Stimulated activated CD4-positive, alpha-beta T cell treated with anti-CD3 and anti-CD28 coated beads, Interleukin-1b, Interleukin-23, amount 100 ng/mL, for 1 hour (primary cell): ENCODE measurements at places on chromosomes 3 and 15.

DNA sequence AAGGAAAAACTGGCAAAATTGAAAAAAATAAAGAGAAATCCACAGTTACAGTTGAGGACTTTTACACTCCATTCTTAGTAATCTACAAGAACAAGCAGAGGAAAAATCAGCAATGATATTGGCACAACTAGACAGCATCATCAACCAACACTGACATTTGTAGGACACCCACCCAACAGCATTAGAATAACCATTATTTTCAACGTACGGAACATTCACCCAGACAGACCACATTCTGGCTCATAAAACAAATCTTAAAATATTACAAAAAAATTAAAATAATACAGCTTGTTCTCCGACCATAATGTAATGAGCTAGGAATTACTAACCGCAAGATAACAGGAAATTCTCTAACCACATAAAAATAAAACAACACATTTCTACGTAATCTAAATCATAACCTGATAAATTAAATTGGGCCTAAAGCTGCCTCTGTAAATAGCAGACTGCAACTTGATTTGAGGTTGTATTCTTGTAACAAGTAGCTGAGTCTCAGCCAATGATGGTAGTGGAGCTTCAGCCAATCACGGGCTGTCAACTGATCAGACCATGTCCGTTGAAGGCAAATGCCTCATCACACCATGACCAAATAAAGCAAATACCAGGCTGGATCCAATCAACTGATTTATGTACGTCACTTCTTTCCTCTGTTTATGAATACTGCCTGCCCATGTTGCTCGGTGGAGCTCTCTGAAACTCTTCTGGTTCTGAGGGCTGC, 9.2 kb downstream of the PLSCR4 start:
- no peak for DNase-seq

GRCh38 chr3:14949126-14949525, 1.7 kb downstream of the NR2C2 start:
- DNase-seq, result no peak

DNA sequence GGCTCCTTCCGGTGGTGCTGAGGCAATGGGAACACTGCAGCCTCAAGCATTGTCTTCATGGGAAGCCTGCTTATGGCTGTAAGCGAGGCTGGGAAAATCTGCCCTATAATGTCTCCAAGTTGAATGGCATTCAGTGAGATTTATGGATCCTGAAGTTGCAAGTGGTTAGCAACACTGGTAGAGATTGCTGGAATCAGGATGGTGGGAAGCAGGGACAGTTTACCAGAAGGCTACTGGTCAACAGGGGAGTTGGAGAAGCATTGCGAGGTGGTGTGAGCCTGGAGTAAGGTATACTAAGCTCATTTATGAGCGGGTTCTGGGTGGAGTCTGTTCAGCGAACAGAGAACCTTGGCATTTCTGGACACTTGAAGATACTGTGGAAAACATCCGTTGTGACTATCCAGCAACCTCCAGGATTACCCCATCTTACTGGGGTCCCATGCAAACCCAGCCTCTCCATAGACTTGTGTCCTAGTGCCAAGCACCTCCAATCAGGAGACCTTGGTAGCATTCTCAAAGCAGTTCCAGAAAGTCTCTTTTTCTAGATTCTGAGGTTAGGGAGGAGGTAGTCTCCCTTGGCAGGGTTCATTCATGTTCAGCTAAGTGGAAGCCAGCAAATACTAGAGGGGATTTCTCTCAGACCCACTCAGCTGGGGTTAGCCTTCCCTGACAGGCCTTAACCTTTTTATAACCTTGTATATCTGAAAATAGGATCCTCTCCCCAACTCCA, 7.3 kb downstream of the RPSA start:
- no peak for DNase-seq

- DNase-seq, result no peak
Measured at GRCh38 chr3:16904423-16905417, 20.0 kb downstream of the PLCL2 start.

GRCh38 chr15:90650956-90651689, 66.0 kb upstream of the BLM start:
- no peak for DNase-seq

DNA sequence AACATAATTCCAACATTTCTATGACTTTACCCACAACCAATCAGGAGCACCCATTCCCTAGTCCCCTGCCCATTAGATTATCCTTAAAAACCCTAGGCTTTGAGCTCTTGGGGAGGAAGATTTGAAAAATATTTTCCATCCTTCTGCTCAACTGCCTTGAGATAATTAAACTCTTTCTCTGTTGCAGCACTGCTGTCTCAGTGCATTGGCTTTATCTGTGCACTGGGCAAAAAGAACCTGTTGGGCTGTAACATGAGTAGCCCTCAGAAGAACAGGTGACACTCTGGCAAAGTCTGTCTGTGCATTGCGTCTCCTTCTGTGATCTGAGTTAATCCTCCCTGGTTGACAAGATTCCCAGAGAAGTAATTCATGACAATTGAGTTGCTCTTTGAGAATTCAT, 83.9 kb downstream of the ZMAT3 start:
- no peak for DNase-seq

- DNase-seq, result no peak
Measured at GRCh38 chr3:160057331-160057730, 68.7 kb downstream of the IL12A start.

DNA sequence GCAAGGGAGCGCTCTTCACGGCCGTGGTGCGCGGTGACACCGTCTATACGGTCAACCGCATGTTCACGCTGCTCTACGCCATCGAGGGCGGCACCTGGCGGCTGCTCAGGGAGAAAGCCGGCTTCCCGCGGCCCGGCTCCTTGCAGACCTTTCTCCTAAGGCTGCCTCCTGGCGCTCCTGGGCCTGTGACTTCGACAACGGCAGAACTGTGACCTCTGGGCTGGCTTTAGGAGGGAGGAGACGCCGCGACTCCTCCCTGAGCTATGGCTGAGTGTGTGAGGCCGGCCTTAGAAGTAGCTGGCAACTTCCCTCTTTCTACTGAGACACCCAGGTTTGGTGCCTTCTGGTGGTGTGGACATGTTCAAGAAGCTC, 1.4 kb downstream of the KBTBD13 start:
- peak; percentile 29 for DNase-seq

DNA sequence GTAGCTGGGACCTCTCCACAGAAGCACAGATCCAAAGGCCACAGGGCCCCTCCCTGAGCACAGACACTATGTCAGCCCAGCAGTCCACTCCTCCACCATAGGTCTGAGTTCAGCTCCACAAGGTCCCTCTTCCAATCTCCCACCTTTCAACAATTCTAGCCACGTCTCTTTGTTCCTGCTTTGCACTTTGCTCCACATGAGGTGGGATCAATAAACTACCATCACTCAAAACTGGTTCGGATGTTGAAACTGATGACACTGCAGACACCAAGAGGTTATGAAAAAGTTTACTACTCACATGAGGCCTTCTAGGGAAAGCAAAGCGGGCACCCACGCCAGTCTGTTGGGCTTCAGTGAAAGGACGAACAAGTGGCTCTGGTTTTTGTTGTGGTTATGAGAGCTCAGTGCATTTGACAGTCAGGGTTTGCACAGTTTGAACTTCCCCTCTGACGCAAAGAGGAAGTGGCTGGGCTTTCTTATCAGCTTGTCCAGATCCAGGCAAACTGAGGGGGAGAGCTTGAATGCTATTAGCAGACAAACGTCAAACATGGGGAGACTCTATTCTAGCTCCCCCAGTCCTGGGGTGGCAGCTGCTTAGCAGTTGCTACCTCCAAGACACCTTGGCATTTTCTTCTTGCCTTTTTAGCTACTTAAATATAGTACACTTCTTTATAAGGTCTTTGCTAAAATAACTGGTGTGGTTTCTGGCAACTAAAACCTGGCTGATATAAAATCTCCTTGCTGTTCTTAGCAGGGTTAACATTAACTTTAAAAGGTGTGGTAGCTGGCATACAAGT, 37.8 kb downstream of the ZNF445 start:
- peak; percentile 11 for DNase-seq

GRCh38 chr3:12901623-12902045, 60.3 kb upstream of the RPL32 start:
- DNase-seq, result no peak

DNA sequence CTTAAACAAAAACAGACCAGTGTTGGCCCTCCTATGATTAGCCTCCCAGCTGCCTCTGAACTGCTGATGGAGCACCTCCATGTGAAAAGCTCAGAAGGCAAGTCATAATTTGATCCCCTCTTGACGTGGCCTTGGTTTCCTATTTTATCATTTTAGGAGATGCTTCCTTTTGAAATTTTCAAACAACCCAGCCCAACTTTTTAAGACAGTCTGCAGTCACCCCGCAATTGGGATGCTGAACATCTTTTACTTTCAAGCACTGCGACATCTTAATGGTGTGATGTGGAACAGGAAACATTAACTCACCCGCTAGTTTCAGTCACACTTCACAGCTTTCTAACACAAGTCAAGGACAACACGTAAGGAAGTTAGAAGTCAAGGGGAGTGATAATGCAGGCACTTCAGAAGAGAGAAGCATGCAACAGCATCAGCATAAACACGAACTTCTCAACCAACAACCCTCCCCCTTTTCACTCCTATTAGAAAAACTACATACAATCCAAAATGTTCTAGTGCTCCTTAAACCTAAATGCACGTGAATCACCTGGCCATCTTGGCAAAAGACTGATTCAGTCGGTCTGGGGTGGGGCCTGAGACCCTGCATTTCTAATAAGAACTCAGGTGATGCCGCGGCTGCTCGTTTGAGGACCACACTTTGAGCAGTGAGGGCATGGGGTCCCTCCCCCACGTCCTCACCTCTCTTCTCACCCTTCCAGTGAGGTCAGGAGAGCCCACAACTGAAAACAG, 161.5 kb downstream of the FOXP1 start:
- DNase-seq, result no peak

GRCh38 chr3:110646496-110646895, 425.1 kb upstream of the NECTIN3 start:
- no peak for DNase-seq

GRCh38 chr15:28914046-28914445, 28.3 kb downstream of the APBA2 start:
- DNase-seq, result no peak

- peak; percentile 17 for DNase-seq
Measured at GRCh38 chr15:66293419-66294156, at the start of gene DIS3L. Gene DIS3L, plus strand, starts transcription at chr15:66293568. Its CDS starts 29 bp downstream, at chr15:66293597.

- DNase-seq, result no peak
Measured at GRCh38 chr15:42848846-42849245, 71.7 kb downstream of the TTBK2 start.

GRCh38 chr3:197165890-197166289, 132.5 kb downstream of the DLG1 start:
- DNase-seq, result no peak

GRCh38 chr15:83248151-83249029, 36.1 kb downstream of the BNC1 start:
- no peak for DNase-seq

DNA sequence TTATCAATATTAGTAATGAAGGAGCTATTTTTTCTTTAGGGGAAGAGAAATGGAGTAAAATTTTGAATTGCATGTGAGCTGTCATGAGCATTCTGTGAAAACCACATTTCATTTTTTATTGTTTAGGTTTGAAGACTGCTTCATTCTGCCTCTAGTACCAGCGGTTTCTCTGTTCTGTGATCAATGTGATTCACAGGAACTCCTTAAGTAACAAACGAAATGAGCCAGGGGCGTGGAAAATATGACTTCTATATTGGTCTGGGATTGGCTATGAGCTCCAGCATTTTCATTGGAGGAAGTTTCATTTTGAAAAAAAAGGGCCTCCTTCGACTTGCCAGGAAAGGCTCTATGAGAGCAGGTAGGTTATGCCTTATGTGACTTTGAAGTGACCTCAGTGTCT, 13.0 kb downstream of the NIPA2 start:
- DNase-seq, result no peak

GRCh38 chr3:14581334-14582044, 41.3 kb upstream of the GRIP2 start:
- no peak for DNase-seq
